ENCODE measurements at places on chromosomes 6 and 20.

GRCh38 chr6:125066964-125067363, 86.6 kb upstream of the TPD52L1 start:
- DNase-seq, result no peak

DNA sequence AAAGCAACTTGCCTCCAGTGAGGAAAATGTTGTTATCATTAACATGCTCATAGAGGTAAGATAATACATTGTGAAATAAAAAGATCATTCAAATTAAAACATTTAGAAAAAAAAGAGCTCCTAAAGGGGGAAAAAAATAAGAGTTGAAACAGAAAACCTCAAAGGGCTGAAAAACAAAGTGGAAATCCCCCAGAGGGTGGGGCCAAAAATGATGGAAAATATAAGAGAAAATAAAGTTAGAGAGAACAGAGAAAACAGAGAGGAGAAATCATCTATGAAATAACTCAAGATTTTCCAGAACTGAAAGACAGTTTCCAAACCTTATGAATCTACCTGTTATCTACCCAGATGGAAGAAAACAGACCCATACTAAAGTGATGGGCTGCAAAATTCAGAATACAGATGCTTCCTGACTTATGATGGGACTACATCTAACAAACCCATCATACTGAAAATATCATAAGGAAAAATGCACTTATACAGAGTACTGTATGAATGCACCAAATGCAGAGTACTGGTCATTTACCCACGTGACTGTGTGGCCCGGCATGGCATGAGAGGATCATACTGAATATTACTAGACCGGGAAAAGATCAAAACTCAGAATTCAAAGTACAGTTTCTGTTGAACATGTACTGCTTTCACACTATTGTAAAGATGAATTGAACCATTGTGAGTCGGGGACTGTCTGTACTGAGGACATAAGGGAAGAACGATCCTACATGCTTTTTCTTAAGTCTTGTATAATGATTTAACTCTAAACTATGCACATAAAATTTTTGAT, 4.0 kb downstream of the ZBTB24 start:
- DNase-seq, result no peak

DNA sequence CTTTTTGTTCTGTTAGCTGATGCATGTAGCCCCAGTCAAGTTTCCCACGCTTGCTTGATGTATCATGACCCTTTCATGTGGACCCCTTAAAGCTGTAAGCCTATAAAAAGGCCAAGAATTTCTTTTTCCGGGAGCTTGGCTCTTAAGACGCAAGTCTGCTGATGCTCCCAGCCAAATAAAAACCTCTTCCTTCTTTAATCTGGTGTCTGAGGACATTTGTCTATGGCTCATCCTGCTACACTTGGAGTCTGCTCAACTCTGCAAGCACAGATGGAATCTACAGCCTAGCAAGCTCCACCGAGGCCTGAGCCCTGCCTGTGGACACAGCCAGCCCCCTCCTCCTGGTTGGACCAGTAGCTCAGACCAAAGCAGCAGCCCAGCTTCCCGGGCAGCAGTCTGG, 3.4 kb downstream of the CST2 start:
- no peak for DNase-seq

GRCh38 chr6:80321011-80321410, 214.5 kb downstream of the BCKDHB start:
- DNase-seq, result no peak

DNA sequence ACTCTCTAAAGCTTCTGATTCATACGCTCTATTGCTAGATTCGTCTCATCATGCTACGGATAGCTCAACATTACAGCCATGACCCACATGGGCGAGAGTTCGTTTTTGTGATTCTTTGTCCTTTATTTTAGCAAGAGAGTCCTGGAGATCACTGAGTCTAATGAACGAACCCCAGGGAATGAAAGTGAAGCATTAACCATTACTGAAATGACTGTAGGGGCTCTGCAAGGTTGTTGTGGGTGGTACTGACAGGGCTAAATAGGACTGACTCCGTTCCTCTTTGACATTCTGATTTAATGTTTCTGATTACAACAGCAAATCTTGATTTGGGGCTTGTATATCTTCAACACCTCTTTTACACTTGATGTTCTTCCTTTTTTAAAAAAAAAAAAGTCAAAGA, 13.7 kb upstream of the RTF2 start:
- no peak for DNase-seq

DNA sequence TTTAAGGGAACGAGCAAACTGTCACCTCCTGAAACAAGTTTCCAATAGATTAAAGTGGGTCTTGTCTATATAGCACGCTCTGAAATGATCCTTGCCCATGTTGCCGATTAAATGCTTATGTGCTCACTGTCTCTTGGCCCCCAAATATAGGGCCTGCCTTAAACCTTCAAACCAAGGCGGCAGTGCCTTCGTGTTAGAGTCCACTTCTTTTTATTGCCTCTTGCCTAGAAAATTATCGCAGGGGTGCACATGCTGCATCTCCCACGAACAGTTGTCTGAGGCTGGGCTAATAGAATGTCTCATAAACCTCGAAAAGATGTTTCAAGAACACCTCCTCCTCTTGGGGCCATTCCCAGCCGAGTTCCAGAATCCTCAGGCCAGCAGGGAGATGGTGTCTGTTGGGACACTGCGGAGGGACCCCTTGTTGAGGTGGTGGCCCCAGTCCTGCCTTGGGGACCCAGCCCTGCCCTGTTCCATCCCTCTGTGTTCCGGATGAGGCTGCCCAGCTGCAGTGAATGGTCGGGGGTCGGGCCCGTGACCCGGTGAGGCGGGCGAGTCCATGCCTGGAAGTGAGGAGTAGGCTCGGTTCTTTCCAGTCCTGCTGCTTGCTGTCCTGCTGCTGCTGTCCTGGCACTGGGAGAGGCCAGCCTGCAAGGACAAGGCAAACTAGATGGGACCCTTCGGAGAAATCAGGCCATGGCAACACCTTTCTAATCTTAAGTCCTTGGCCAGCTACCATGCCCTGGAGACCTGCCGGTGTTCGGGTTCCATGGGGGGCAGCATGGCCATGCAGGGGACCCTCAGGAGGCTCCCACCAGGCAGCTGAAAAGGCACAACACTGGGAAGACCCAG, 34.7 kb upstream of the SLCO4A1 start:
- no peak for DNase-seq

DNA sequence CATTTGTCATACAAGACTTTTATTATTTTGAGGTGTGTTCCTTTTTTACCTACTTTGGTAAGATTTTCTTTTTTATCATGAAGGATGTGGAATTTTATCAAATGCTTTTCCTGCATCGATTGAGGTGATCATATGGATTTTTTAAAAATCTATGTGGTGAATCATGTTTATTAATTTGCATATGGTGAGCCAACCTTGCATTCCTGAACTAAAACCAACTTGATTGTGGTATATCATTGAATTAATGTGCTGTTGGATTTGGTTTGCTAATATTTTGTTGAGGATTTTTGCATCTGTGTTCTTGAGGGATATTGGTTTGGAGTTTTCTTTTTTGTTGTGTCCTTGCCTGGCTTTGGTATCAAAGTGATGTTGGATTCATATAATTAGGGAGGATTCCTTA, 848.1 kb upstream of the EYS start:
- DNase-seq, result no peak

Measured in A549 (cell line).